ENCODE measurements at places on chromosomes 5 and 9. TPM values are rescaled to one million over a fixed set of nuclear protein-coding genes. Genes with fewer than 3 reads are reported as not detected.

DNA sequence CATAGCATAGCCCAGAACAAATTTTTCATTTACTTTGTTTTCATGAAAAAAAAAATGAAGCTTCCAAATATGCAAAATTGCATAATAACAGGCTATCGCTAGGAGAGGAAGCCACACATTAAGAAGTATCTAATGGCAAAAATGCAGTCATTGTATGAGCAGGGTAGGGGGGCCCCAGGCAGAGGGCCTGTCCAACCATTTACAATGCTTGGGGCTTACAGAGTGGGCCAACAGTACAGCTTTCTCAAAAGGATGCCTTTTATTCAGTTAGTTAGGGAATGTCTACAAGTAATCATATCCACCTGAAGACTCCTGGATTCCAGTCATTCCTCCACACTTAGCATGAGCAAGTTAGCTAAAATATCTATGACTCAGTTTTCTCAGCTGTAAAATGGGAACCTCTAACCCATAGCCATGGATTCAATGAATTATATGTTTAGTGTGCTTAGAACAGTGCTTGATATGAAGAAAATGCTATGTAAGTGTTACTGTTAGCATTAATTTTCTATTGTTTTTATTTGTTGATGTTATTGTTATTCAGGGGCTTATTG, 117.7 kb downstream of the GAS1 start:
- no peak for DNase-seq

- no peak for DNase-seq
These were observed 1.6 kb upstream of the MEF2C start for GRCh38 chr5:88884608-88884877.

DNA sequence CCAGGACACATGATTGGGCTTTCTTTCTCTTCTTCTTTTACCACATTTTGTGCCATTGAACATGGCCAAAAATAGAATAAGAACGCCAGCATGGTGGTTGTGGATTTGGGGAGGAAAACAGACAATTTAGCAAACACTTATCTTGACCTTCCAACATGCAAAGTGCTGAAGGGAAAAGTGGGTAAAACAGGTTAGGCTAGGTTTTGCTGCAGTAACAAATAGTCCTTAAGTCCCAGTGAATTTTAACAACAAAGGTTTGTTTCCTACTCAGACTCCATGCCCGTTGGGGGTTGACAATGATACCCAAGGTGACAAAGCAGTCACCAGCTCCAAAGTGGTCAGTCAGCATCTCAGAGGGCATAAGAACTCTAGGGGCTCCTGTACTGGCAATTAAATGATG, 43.2 kb upstream of the STC2 start:
- DNase-seq, result no peak

The GAPT gene
- 0.14 TPM for total RNA-seq

DNA sequence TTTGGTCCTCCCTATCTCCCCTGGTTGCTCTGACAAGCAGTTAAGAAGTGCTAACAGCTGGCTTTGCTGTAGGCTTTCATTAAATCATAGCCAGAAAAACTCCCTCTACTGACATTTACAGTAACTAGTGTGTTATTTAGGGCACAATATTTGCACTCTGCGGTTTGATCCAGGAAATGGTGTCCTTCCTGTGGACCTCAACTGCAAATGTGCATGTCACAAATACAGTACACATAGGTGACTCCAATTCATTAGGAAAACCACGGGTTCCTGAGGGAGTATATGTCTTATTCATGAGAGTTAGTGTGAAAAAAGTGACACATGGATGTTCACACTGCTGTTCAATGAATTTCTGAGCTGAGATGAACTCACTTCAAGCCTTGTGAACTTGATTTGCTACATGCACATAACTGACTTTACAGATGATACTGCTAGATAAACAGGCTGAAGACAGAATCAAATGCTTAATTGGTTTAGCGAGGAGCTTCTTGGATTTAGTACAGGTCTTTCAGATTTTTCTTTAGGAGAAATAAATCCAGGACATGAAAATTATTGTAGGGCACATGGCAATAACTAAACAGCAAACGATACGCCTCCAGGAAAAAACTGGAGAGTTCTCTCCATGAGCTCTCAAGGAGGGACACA, 281.5 kb downstream of the EFNA5 start:
- no peak for DNase-seq

DNA sequence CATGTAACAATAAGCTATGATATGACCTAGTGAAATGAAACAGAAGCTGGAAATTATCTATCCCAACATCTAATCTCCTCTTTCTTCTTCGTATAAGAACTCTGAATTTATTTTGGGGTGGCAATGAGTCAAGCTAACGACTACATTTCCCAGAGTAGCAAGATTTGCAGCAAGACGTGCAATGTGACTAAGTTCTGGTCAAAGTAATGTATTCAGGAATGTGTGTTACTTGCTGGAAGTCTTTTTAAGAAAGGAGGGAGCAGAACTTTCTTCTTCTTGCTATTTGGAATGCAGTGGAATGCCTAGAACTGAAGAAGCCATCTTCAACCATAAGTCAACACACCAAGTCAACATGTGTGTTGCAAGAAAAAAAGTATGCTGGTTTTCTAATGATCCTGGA, 406.6 kb upstream of the MEF2C start:
- no peak for DNase-seq

The MARCHF11 gene
- not detected for total RNA-seq

The FRMD3 gene
- total RNA-seq, result 6.2 TPM

The NXNL2 gene
- total RNA-seq, result not detected

DNA sequence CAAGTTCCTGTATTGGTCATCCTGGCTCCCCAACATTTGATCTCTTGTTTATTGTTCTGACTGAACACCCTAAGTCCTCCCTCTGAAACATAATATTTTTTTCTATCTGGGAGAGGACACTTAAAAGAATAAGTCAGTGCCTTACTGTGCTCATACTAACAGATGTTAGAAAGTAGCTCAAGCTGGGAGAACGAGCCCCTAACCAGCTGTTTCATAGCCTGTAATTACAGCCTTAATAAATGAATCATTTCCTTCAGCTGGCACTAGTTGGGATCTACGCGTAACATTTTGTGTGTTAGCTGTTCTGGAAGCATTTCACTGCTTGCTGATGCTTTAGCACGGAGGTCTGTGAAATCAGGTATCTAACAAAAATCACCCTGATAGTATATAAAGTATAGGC, 345.9 kb upstream of the RIOK2 start:
- no peak for DNase-seq

The BTNL9 gene
- total RNA-seq, result 10.7 TPM

- no peak for DNase-seq
These were observed 225.8 kb downstream of the PAX5 start for GRCh38 chr9:36808251-36808650.

GRCh38 chr9:37551888-37552287, 24.3 kb downstream of the FBXO10 start:
- no peak for DNase-seq

DNA sequence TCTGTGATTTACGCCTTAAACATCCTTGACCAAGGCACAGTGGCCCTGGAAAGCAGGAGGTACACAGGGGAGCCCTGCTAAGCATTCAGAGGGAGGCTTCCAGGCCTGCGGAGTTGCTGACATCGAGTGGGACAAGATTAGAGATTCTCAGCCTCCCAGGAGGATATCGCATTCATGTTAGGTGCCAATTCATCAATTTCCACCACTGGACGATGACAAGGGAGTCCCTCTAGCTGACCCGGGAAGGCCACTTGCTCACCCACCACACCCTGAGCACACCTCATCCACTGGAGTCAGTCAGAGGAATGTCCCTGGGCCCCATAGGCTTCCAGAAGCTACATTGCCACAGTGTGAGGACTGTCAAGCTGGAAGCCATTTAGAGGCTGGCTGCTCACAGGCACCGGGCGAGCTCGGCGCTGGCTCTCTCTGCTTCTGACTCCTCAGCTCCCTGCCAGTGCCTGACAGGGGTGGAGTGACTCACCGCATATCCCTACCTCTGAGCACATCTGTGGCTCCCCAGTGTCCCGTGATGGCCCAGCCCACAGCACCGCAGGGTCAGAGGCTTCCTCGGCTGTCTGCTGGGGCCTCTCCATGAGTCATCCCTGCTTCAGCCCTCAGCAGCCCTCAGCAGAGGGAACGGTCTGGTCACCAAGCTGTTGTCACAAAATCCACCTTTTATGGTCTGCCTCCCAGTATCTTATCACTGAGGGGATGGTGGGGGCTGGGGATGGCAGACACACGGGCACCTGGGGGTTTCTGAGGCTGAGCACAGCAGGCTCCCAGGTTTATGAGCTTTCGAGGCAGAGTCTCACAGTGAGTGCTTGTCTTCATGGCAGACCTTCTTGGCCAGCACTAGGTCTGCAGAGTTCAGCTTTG, 117.5 kb downstream of the ZNF608 start:
- no peak for DNase-seq

The TMEM215 gene
- not detected for total RNA-seq

GRCh38 chr5:173315495-173316338, 12.5 kb downstream of the STC2 start:
- no peak for DNase-seq

GRCh38 chr5:76850543-76851145, 830 bp downstream of the S100Z start:
- no peak for DNase-seq

- DNase-seq, result no peak
These were observed 75.5 kb upstream of the PRRC1 start for GRCh38 chr5:127441799-127442484.

- DNase-seq, result no peak
These were observed 45.4 kb downstream of the ABCA1 start for GRCh38 chr9:104882566-104882965.

DNA sequence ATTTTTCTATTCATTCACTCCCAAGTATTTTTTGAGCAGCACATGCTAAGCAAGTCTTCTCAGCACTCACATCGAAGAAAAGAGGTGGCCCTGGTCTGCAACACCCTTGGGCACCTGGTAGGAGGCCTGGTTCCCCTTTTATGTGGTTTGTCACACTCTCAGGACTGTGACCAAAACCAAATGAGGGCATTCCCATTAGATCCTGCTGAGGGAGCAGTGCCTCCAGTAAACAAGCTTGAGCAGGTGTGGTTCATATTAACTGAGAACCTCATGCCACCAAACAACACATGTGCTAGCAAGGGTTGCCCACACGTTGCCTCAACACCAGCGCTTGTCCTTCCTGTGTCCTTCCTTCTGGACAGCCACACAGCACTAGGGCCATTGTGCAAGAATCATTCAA, 26.9 kb upstream of the SYK start:
- DNase-seq, result no peak

DNA sequence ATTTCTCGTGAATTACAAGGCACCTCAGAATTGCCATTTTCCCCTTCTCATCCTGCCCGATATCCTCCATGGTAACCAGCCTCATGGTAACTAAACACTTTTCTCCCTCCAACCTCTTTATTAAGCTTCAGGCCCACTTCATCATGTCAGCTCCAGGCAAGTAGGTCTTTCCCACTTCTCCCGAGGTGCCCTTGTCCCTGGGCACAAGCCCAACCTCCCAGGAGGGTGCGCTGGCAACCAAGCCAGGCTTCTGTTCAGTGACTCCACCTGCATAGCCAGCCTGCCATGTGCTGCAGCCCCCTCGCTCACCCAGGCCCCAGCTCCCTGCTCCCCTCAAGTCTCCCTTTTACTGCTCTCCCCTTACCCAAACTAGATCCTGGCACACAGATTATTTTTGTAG, 47.4 kb upstream of the AFAP1L1 start:
- no peak for DNase-seq

- DNase-seq, result no peak
These were observed 71.0 kb downstream of the MED10 start for GRCh38 chr5:6307304-6307703.

DNA sequence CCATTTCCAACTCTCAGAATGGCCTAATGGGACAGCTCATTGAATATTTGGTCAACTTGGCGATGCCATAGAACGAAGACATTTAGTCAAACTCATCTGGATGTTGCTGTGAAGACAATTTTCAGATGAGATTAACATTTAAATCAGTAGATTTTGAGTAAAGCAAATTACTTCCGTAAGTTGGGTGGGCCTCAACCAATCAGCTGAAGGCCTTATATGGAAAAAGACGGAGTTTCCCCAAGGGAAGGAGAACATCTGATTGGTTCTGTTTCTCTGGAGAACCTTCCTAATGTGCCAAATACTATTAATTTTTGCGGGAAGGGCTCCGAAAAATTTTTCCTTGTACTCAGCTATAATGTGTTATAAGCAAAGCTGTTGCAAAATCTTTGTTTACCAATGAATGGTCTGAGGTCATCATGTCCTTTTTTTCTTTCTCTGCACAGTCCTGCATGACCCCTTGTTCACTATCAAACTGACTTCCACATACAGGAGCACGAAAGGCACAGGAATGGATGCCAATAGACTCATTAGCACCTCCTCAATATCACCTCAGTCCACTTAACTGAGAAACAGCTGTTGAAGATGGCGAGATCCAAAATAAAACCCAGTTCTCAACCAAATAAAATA, 27.8 kb downstream of the CRHBP start:
- DNase-seq, result no peak

The OLFM1 gene
- 14.5 TPM for total RNA-seq

The PPP3R2 gene
- total RNA-seq, result not detected

The MYMK gene
- total RNA-seq, result not detected

The HAVCR1 gene
- total RNA-seq, result 2.0 TPM

- DNase-seq, result no peak
These were observed 171.1 kb downstream of the ARHGAP26 start for GRCh38 chr5:142941245-142941644.

The PCDHB4 gene
- 14.5 TPM for total RNA-seq

- DNase-seq, result no peak
These were observed 48.8 kb downstream of the ACER2 start for GRCh38 chr9:19457693-19458009.

The GTF2H2 gene
- total RNA-seq, result 24.5 TPM

- DNase-seq, result no peak
These were observed 378.1 kb downstream of the TMEM38B start for GRCh38 chr9:106072421-106072820.

All from thoracic aorta (tissue), 2 donors.